ENCODE measurements at places on chromosomes 1 and 21.

GRCh38 chr1:48807554-48808260 is 31.0 kb upstream of the BEND5 start:
- no peak for DNase-seq

DNA sequence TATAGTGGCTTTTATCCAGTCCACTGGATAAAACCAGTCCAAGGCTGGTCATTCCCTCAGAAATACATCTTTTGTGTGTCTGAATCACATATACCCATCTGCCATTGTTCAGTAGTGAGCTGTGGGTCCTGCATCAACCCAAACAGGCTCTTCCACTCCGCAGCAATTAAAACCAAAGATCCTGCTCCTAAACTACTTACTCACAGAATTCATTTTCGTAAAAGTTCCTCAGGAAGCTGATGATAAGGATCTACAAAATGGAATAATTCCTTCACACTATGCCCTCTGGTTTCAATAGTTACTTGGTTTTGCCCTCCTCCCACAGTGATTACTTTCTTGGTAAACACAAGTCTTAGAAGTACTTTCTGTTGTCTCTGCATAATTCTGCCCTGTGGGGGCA is 5.1 kb upstream of the MFSD2A start:
- DNase-seq: no peak

GRCh38 chr21:39511102-39511501 is 59.3 kb downstream of the SH3BGR start:
- DNase-seq: no peak

GRCh38 chr21:36325373-36326010 is 5.5 kb downstream of the MORC3 start:
- DNase-seq: no peak

DNA sequence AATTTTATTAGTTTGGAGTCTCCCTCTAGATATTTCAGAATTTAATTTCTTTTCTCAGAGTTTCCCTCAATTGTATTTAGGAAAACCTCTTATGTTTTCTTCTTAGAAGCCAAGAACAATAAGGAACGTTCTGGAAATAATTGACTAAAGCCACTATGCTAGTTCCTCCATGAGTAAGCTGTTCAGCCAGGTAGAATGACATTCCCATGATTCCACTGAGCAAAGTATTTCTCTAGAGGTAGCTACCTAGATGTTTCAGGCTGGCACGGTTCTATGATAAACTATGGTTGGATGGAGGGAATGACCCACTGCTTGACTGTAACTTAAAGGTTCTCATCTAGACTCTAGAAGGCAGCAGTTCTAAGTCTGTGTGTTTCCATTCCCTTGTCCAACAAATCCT is 62.4 kb downstream of the CLDN17 start:
- DNase-seq: no peak

GRCh38 chr1:41668967-41669366 is 184.5 kb upstream of the EDN2 start:
- DNase-seq: no peak

GRCh38 chr1:93707956-93708355 is 26.3 kb upstream of the BCAR3 start:
- no peak for DNase-seq

- DNase-seq: no peak
These were observed 34.8 kb upstream of the IKBKE start for GRCh38 chr1:206435445-206435844.

DNA sequence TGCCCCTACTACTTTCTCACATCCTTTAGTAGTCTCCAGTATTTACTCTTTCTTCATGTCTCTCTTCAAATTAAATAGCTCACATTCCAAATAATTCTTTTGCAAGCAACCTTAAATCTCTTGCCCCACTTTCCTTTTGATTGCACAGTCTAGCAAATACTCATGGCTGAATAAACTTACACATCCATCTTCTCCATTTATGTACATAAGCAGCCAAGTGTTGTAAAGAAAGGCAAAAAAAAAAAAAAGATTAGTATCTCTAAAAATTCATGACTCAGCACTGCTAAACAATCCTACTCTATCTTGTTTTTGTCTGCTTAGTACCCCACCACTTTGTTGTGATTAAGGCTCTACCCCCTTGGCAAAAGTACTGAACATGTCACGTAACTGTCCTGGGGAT is 42.6 kb downstream of the F13B start:
- DNase-seq: no peak

GRCh38 chr1:91381844-91382243 is 22.8 kb downstream of the HFM1 start:
- DNase-seq: no peak

- DNase-seq: no peak
These were observed 1.5 kb downstream of the LSS start for GRCh38 chr21:46226920-46227599.

GRCh38 chr1:12208764-12209494 is 20.9 kb upstream of the VPS13D start:
- peak; percentile 71 for DNase-seq

DNA sequence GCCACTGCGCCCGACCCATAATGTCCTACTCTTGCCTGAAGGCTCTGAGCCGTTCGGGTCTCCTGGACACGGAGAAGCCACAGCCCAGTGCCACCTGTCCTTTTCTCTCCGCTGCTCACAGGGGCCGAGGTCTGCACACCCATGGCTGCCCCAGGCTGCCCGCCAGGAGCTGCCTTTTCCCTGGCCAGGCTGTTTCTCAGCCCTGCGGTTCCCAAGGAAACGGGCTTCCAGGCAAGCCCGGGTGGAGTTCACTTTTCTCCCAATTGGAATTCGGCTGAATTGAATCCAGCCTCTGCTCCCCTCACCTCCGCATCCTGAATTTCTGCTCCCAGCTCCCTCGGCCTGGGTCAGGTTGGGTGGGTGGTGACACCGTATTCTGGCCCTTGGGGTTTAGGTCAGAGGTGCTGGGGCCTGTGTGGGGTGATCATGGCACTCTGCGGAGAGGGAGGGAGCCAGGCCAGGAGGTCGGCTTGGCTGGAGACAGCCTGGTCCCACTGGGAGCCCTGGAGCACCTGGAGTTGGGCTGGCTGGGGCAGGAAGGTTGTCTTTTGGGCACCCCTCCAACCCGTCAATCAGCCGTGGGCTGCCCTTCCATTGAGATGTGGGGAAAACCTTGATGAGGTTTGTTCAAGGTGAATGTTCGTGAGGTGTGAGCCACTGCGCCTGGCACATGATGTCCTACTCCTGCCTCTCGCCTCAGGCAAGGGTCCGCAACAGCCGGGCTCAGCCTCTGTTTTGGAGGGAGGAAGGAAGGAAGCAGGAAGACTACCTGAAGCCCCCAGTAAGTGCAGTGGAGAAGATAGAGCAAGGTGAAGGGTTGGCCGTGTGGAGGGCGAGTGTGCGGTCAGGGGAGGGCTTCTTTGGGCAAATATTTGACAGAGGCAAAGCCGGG is 25.1 kb downstream of the RRP1 start:
- no peak for DNase-seq

DNA sequence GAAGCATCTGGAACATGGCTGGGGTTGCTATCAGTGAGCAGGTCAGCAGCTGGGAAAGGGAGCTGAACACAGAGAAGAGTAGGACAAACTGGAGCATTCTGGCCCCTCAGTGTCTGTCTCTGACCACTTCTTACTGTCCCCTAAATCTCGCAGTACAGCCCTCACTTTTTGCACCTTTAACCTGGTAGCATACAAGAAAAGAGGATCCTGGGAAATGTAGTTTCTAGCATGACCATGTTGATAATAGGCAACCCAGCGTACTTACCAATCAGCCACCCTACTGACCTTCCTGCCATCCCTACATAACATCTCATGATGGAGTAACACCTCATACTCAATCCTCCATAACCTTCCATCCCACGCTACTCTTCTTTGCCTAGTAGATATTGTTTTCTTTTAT is 99.1 kb upstream of the RAVER2 start:
- no peak for DNase-seq

DNA sequence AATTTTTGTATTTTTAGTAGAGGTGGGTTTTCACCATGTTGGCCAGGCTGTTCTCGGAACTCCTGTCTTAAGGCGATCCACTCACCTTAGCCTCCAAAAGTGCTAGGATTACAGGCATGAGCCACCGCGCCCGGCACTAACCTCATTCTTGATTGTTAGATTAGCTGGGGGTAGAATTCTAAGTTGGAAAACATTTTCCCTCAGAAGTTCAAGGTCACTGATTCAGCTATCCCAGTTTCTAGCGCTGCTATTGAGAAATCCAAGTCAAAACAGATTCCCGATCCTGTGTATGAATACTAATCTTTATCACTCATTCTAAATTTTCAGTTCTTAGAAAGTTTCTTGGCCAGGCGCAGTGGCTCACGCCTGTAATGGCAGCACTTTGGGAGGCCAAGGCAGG is 24.4 kb upstream of the EFNA1 start:
- DNase-seq: no peak

DNA sequence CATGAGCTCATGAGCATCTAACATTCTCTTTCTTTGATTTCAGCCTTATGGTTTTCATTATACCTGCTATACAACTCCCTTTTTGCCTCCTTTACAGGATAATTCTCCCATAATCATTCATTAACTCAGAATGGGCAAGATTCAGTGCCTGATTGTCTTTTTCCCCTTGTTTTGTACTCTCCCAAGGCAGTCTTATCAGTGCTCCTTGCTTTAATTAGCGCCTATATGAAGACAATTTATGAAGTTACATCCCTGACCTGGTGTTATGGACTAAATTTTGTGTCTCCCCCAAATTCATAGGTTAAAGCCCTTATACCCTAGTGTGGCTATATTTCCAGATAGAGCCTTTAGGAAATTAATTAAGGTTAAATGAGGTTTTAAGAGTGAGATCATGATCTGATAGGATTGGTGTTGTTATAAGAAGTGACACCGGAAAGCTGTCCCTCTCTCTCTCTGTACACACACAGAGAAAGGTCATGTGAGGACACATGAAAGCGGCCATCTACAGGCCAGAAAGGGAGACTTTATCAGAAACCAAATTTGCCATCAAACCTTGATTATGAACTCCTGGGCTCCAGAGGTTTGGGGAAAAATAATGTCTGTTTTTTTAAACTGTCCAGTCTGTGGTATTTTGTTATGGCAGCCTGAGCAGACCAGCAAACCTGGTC is 185.8 kb upstream of the CHODL start:
- DNase-seq: no peak

DNA sequence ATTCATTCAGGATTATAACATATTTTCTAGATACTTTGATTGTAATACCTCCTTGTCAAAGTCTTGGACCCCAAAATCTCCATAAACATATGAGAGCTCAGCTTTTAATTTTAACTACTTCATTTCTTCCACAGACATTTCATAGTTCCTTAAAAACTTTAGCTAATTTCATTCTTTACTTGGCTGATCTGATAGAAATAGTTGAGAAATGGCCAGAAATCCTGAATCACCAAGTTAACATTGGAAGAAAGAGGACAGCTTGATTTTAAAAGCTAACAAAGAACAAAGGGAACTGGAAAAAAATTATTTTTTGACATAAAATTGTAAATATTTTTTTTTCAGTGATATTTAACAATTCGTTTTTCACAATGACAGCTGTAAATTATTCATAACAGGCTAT is 216.5 kb downstream of the NTNG1 start:
- DNase-seq: no peak

DNA sequence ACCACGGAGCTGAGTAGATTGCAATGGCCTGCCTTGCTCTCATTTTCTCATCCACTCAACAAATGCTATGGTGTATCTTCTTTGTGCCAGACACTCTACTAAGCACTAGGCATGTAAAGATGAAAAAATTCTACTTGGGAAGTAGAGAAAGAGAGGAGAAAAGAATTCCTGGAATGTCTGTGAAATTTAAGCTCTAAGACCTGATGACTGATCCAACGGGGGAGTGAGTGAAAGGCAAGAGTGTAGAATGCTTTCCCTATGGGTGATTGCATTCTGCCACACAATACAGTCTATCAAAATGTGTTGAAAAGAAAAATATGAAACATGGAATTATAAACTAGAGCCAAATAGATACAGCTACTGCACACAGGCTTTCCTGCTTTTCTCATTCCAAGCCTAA is 82.3 kb downstream of the CYYR1 start:
- no peak for DNase-seq

- no peak for DNase-seq
These were observed 50.7 kb downstream of the ELF3 start for GRCh38 chr1:202061055-202061454.

DNA sequence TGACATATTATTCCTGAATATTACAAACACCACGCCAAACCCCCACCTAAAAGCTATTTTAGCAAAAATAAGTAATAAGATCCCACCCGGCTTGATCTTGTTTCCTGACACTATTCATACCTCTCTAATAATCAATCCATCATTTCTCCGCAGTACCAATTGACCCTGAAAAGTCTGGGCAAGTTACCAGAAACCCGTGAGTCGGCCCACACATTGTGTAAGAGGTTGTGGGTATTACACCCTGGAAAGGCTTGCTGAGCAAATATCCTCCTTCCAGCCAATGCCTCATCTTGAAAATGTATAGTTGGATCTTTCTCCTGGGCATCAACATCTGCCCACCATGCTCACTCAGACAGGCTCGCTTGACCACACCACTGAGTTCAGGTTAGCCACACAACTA is 451.0 kb downstream of the TTLL7 start:
- DNase-seq: no peak

DNA sequence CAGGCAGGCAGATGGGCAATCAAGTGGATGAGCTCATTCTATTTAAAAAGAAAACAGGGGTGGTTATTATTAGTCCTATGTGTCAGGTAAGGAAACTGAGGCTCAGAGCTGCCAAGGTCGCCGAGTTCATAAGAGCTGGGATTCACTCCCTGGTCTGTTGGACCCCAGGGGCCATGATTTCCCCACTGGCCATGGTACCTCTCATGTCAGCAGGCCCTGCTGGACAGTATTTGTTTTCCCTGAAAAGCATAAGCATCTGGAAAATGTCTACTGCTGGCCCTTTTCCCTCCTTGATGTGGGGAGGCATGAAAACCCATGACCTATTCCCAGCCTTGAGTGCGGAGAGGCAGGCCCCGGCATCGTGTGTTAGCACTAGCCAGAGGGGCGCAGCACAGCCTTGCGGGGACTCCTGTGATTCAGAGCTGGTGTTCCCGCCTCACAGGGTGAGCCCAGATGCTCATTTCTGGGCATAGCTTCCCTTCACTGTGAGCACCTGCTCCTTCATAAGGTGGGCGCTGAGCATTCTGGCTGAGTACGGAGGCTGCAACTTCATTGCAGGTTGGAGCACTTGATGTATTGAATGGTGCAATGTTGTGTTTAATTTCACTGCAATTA is 617.5 kb downstream of the PTPRU start:
- no peak for DNase-seq

DNA sequence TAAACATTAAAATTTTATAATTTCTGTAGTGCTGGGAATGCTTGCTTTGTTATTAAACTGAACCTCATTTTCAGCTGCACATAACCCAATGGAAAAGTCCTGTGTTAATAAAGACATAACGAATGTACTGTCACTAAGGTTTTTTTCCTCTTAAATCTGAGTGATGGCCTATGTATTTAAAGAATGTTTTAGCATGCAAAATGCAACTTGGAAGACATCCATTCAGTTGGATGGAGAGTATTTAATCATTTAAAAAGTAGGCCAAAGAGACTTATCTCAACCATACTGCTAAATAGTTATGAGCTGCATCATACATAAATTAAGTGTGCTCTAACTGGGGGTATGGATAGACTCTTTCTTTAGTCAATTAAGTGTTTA is 48.5 kb downstream of the RWDD3 start:
- peak; percentile 1 for DNase-seq

Measured in right lung (tissue), 10 donors.